ENCODE measurements at places on chromosomes 1 and 21.

GRCh38 chr1:200154069-200154767, 126.7 kb downstream of the NR5A2 start:
- no peak for DNase-seq

DNA sequence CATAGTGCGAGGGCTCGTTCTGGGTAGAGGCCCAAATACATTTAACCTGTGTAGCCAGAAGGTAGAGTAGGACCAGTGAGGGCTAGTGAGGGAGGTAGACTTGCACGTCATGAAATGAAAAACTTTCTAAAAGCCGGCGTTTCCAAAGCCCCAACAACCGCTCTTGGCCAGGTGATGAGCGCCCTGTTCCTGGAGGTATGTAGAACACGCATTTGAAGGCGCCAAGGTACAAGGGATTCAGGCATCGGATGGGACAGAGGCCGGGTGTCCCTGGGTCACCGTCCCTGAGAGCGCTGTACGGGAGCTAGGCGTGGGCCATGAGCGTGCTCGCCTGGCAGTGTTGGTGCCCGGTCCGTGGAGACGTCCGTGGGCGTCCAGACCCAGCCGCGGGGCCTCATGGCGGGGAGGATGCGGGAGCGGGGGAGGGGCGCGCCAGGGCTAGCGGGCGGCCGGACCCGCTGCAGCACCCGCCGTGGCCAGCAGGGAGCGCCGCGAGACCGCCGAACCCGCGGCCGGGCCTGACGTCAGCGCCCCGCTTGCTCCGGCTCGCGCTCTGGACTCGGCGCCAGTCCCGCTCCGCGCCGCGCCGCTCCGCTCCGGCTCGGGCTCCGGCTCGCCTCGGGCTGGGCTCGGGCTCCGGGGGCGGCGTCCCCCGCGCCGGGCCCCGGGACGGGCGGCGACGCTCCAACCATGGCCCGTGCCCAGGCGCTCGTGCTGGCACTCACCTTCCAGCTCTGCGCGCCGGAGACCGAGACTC, at the start of gene PTPRU:
Gene PTPRU, plus strand, starts transcription at position 568 of the 757 bp plus-strand sequence. Its CDS starts 123 bp downstream, at position 691.
- DNase-seq, result peak; percentile 72

GRCh38 chr1:233599542-233600073, 14.3 kb upstream of the KCNK1 start:
- no peak for DNase-seq

DNA sequence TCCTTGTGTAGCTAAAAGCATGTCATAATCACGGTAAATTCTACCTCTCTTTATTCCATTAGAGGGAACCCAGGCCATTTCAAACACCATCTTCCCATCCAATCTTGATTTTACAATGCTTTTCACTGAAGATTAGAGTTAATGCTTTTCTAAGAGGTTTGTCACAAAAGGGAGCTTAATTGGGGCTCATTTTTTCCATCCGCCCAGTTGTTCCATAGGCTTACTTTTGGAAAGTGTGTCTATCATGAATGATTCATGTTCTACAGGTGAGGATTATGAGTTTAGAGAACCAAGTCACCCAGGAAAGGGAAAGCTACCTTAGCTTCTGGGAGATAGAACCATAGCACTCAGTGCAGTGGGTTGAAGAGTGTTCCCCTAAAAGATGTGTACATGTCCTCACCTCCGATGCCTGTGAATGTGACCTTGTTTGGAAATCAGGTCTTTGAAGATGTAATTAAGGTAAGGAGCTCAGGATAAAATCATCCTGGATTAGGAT, 286.9 kb upstream of the RUNX1 start:
- DNase-seq, result no peak

- no peak for DNase-seq
Observed at GRCh38 chr1:145879775-145880174, 5.9 kb downstream of the ANKRD35 start.

All from T-helper 2 cell (primary cell).